ENCODE measurements at places on chromosomes 11 and 22.

GRCh38 chr11:130829920-130830511, 86.3 kb downstream of the SNX19 start:
- no peak for DNase-seq

GRCh38 chr11:122441666-122442035, 213.9 kb upstream of the UBASH3B start:
- DNase-seq, result no peak

DNA sequence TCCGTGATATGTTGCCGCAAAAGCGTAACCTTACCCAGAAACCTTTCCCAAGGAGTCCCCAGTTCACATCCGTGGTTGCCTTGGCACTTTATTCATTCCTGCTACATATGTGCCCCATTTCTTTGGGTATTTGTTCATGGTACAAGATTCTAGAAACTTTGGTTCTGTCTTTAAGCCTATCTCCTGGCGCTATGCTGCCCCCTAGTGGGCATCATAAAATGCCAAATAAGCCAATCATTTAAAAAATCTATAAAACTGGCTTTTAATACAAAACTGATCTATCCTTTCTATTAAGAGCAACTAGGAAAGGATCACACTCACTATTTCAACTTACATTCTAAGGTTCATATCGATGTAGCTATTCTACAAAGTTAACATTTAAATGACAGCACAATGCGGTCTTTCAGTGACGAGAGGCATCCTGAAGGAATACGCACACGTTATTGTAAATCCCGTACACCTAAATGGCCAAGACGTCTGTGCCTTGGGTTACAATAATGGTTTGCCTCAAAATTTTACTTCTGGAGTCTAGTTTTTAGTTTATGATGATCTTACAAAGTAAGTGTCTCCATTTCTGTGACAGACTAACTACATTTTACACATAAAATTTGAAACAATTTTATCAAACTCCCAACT, 16.2 kb downstream of the PIWIL3 start:
- peak; percentile 25 for DNase-seq

DNA sequence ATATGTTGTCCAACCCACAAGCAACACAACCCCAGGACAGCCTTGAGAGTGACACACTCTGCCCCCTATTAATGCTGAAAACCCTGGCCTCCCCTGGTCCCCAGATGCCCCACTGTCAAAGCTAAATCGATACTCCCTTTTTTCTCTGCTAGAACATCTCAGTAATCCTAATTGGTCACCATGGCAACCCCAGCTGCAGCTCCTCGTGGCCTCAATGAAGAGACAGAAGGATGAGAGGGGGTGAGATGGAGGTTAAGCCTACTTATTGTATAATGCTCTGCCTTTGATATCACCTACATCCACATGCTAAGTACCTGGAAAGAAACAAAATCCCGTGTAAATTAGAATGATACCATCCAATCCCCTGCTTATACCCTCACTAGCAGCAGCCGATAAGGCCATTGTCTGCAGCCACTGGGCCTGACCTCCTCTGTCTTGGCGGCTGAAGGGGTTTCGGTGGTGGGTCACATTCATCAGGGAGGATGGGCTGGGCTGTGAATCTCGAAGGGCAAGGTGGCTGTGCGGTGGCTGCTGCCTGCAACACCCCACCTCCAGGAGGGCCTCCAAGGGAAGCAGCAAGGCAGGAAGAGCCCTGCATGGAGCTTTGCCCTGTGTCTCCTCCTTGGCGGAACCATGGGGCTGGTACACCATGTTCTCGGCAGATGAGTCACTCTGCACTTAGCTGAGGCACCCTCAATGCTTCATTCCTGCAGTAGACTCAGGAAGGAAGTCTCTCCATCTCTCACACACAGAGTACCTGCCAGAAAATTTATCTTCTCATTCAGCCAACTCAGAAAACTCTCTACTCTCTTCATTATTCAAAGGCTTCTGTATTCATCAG, 399.5 kb downstream of the BUD13 start:
- no peak for DNase-seq

GRCh38 chr11:60265373-60266214, 14.9 kb upstream of the MS4A4A start:
- no peak for DNase-seq

- no peak for DNase-seq
These were observed 122.2 kb downstream of the ABTB2 start for GRCh38 chr11:34235591-34236071.

- no peak for DNase-seq
These were observed 41.8 kb upstream of the TH start for GRCh38 chr11:2213384-2213842.

GRCh38 chr22:26536762-26537134, 24.5 kb upstream of the TFIP11 start:
- DNase-seq, result no peak

GRCh38 chr11:3190600-3190999, 25.5 kb upstream of the OSBPL5 start:
- no peak for DNase-seq

GRCh38 chr22:46472722-46473016, 64.8 kb downstream of the CELSR1 start:
- no peak for DNase-seq

- no peak for DNase-seq
These were observed 100.3 kb downstream of the INSC start for GRCh38 chr11:15215005-15215404.

DNA sequence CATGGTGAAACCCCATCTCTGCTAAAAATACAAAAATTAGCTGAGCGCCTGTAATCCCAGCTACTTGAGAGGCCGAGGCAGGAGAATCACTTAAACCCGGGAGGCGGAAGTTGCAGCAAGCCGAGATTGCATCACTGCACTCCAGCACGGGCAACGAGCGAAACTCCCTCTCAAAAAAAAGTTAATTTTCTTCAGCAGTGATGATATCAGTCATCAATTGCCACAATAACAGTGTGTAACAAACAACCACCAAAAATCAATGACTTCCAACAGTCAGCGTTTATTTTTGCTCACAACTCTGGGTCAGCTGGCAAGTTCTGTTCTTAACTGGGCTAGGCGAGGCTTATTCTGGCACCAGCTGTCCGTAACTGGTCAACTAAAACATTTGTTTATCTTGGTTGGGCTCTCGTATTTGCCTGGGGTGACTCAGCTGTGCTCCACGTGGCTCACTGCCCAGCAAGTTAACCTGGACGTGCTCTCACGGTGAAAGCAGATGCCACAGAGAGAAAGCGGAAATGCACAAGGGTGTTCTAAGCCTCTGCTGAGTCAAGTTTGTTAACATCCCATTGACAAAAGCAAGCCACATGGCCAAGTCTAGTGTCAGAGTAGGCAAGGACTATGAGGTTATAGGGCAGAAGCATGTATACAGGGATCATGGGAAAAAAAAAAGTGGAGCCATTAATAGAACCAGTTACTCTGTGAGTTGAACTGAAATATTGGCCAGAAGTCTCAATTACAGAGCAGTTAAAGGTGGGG, 52.1 kb downstream of the LHFPL7 start:
- no peak for DNase-seq

GRCh38 chr22:30262917-30263741, 3.5 kb downstream of the OSM start:
- DNase-seq, result peak; percentile 67

GRCh38 chr22:22485524-22485923, 23.0 kb downstream of the ZNF280B start:
- no peak for DNase-seq

DNA sequence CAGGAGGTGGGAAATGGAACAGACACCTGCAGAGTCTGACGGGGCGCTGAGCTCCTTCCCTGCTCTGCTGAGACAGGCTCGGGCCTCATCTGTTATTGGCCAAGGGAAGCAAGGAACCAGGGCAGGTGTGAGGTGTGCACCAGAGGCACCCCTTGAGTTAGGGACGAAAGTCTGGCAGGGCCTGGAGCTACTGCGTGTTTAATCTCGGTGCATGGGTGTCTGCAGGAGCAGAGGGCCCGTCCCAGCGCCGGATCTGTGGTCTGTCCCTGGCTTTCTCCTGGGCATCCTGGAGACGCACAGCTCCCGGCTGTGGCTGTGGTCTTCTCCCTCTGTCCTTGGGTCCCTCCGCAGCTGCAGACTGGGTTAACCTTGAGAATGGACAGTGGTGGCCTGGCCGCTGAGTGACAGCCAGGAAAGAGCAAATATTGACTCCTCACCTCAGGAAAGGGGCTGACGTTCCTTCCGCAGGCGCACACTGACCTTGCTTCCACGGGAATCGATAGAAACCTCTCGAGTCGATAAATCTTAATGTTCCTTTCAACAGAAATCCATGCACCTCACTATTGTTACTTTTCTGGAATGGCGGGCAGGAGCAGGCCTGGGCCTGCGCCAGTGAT, 975.6 kb downstream of the BRD1 start:
- no peak for DNase-seq

DNA sequence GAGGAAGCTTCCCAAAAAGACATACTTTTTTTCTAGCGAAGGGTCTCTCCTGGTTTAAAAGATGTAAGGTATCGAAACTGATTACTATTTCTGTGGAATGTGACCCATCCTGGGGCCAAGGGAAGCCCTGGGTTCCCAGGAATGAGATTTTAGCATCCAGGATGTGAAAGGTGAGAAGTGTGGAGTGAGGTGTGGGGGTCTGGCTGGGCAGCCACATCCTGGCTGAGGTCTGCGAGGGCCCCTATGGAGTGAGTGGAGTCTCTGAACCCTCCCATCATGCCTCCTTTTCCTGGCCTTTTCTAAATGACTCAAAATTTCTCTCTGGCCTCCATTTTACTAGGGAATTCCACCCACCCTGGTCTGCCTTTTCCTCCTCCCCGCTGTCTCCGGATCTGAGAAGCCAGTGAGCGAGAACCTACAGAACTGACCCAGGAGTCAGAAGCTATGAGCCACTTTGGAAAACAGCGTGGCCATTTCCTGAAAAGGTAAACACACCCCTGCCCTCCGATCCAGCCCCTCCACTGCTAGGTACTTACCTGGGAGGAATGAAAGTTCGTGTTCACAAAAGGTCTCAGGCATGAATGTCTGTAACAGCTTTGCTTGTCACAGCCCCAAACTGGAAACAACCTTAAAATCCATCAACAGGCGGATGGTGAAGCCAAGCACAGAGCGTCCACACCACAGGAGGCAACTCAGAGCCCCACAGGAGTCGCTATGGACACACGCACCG, 27.7 kb upstream of the SHANK2 start:
- no peak for DNase-seq

GRCh38 chr11:60345489-60345888, 18.4 kb downstream of the MS4A6E start:
- DNase-seq, result no peak

- DNase-seq, result no peak
These were observed 38.2 kb downstream of the TOM1 start for GRCh38 chr22:35337932-35338331.

DNA sequence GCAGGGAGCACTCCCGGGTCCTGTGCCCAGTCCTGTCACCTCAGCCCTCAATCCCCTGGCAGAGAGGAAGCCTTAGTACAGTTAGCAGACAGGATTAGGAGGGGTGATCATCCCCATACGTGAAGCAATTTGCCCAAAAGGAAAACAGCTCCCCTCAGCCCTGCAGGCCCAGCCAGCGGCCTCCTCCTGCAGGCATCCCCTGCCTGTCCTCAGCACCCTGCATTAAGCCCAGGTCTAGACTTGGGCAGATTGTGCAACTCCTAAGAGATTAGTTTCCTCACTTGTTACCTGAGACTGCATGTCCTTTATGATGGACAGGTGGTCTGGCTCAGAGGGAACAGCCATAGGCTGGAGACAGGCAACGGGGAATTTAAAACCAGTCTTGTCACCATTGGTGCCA, 95.5 kb upstream of the TMEM45B start:
- DNase-seq, result no peak

GRCh38 chr11:101726988-101727387, 143.2 kb upstream of the TRPC6 start:
- no peak for DNase-seq

GRCh38 chr11:2512431-2513407, 67.9 kb downstream of the KCNQ1 start:
- no peak for DNase-seq

DNA sequence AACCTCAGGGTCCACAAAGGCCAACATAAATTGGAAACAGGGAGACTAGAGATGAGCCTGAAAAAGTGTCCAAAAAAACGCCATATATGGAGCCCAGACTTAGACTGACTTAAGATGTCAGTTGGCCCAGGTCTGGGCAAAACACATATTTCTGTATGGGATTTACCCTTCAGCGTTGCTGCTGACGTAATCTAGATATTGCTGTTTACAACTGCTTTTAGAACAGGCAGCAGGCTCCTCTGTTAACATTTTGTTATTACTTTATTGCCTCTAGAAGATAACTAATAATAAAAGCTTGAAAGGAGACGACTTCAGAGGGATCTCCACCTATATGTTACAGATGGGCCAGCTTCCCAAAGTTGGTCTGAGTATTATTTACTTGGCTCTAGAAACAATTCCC, 8.7 kb downstream of the ME3 start:
- no peak for DNase-seq

Data from activated T-helper 9 cell treated with anti-CD3 and anti-CD28 coated beads, Interleukin-2, amount 50 U/mL, for 16 hours (primary cell).